ENCODE measurements at places on chromosomes 16 and 17.

GRCh38 chr17:43542859-43543258, 3.3 kb downstream of the ETV4 start:
- no peak for DNase-seq

GRCh38 chr17:69972251-69972650, 102.8 kb upstream of the KCNJ16 start:
- DNase-seq = peak; percentile 23

GRCh38 chr17:20084621-20085282, 75.6 kb downstream of the SPECC1 start:
- no peak for DNase-seq

DNA sequence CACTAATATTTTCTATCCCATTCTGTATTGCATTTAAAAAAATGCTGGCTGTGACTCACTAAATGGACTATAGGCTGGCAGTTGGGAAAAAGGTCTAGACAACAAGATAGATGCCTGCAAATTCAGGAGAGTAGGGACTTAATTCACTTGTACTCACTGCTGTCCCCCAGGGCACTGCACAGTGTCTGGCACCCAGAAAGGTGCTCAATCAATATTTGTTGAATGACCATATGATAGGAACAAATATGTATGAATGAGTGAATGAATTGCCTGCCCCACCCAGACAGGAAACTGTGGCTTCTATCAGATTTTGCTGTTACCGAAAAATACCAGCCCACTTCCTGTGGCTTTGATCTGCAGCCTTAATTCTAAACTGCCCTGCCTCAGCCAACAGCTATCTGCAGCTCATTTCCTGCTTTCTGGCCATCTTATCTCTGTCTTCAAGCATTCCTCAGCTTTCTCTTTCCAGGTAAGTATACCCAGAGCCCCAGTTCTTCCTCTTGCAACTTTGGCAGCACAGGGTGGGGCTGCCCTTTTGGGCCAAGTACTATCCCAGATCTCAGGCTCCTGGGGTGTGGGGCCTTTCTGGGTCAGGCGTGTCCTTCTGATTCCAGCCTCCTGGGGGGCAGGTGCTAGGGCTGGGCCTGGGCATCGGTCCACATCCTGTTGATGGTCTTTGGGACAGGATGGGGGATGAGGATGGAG, 15.3 kb upstream of the TNS4 start:
- no peak for DNase-seq

DNA sequence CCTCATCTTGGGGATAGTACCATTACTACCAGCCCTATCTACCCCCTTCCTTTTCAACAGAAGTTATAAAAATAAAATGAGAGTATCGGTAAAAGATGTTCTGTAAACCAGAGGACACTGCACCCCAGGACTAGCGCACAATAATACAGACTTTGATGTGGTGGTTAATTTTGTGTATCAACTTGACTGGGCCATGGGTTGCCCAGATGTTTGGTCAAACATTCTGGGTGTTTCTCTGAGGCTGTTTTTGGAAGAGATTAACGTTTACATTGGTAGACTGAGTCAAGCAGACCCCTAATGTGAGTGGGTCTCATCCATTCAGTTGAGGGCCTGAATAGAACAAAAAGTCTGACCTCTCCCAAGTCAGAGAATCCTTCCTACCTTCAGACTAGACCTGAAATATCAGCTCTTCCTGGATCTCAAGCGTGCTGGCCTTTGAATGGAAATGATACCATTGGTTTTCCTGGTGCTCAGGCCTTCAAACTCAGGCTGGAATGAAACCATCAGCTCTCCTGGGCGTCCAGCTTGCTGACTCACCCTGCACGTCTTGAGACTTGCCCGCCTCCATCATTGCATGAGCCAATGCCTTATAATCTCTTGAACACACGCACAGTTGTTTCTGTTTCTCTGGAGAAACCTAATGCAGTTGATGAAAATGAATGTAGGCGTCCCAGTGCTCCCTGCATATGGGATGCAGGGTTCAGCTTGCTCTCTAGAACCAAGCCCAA, 10.1 kb downstream of the MRM1 start:
- peak; percentile 85 for DNase-seq

- DNase-seq = peak; percentile 96
Measured at GRCh38 chr17:50027172-50027880, 28.6 kb upstream of the ITGA3 start.

DNA sequence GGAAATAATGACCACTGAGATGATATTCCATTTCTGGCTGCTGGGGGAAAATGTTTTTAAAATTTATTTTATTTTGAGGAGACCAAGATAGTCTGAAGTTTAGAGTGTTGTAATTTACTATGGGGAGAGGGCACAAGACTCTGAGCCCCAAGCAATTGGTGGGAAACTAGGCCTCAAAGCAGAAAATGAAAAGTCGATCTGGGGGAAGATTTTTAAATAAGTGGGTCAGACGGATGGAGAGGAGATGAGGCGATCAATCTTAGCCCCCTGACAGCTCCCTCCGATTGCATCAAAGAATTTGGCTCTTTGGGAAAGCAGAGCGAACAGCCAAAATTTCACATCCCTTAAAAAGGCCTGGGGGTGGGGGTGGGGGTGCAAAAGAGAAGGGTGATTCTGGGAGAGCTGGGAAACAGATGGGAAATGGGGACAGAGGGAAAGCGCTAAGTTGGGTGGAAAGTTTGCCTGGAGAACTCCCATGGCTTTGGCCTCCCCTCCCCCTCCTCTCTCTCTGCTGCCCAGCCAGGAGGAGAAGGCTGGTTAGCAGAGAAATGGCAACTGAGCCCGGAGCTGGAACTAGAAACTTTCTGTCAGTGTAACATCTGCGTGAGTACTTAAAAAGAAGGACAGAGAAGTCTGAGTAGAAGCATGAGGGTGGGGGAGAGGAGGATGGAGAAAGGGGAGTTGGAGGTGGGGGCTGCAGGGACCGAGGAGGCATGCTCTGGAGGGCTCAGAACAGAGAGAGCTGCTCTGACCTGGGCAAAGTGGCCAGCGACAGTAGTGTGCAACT, 1.4 kb upstream of the HOXB2 start:
- peak; percentile 52 for DNase-seq

- peak; percentile 1 for DNase-seq
Measured at GRCh38 chr17:33520426-33521330, 227.6 kb upstream of the ASIC2 start.

GRCh38 chr17:78682363-78682762, 99.7 kb downstream of the CYTH1 start:
- no peak for DNase-seq

- no peak for DNase-seq
Measured at GRCh38 chr17:50954641-50955121, 88.5 kb upstream of the TOB1 start.

DNA sequence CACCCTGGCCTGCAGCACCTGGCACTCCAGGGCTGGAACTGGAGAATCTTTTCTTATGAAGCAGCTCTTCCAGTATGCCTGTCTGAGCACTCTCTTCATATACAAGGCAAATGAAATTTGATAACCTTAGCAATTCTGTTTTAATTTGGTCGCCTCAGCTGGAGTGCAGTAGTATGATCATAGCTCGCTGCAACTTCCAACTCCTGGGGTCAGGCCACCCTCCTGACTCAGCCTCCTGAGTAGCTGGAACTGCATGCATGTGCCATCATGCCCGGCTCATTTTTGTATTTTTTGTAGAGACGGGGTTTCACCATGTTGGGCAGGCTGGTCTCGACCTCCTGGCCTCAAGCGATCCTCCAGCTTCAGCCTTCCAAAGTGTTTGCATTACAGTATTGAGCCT, 140.8 kb upstream of the CHMP6 start:
- peak; percentile 74 for DNase-seq

DNA sequence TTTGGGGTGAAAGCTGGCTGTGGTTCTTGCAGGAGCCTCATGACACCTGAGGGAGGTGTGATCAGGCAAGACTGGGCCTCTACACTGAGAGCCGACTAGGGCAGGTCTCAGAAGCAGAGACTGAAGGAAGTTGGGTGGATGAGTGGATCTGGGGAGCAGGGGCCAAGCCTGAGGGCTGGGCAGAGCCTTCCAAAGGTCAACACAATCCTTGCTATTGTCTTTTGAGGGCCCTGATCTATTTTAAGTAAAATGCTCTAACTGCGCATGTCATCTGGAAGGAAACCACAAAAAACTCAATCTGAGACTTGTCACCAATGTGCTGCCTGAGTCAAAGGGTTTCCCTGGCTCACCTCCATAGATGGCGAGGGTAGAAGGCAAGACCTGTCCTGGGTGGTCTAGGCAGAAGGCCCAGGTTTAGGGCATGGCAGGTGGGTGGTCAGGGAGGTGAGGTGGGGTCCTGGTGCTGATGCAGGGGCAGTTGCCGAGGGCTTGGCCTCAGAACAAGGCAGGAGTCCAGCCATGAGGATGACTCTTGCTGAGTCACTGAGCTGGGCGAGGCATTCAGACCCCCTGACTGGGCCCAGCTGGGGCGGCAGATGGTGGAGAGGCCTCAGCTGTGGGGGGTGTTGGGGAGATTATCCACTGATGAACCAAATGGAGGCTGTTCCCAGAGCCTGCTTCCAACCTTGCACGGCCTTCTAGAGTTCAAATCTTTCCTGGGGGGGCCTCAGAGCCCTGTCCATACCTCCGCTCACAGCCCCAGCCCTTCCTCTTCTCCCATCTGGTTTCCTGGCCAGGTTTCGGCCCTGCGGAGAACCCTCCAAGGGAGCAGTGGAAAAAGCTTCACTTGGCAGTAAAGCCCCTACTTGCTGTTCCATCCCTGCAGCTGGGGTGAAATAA, 5.1 kb downstream of the MVP start:
- DNase-seq = peak; percentile 90

- no peak for DNase-seq
Measured at GRCh38 chr17:41127371-41127770, 3.4 kb upstream of the KRTAP4-12 start.

GRCh38 chr17:74812109-74813009, 36.2 kb upstream of the NAT9 start:
- no peak for DNase-seq

- peak; percentile 31 for DNase-seq
Measured at GRCh38 chr16:67236563-67237395, 9.8 kb downstream of the TMEM208 start.

- DNase-seq = no peak
Measured at GRCh38 chr16:72679856-72680255, 368.1 kb downstream of the ZFHX3 start.

DNA sequence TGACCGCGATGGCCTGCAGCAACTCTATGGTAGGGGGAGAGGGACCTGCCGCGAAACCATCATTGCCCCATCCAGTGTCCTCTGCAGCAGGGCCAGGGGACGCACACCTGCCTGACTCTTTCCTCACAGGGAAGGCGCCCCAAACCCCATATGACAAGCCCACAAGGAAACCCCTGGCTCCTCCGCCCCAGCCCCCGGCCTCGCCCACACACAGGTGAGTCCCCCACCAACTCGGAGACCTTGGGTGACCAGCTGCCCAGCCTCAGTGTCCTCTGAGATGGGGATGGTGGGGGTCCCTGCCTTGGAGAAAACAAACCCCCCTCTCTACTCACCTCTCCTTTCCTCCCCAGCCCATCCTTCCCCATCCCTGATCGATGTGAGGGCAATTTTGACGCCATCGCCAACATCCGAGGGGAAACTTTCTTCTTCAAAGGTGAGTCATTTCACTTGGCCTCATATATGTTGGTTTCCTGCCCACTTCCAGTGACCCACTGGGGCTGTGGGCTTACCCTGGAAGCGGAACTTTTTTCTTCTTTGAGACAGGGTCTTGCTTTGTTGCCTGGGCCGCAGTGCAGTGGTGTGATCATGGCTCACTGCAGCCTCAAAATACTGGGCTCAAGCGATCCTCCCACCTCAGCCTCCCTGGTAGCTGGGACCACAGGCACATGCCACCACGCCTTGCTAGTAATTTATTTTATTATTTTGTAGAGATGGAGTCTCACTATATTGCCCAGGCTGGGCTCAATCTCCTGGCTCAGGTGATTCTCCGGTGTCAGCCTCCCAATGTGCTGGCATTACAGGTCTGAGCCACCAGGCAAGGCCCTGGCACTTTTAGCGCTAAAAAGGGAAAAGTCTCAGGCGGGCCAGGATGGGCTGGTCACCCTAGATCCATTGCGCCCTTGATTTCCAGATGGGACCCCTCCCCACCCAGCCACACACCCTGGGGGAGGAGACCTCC, 8.0 kb upstream of the IL32 start:
- no peak for DNase-seq

DNA sequence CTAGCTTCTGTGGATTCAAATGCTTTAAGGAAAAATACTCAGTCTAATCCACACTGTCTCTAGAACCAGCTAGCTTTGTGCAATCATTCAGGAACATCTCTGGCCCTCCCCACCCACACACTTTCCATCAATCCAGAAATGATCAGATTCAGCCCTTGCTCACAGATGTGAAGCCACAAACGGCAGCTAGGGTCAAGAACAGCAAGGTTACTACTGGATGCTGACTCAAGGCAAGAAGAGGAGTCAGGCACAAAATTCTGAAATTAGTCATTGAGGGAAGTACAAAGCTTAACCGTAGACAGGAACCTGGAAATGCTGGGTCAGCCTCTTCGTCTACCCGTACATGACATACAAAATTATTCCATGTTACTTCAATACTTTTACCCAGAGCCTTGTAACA, 174.6 kb downstream of the CDH13 start:
- DNase-seq = peak; percentile 67

GRCh38 chr17:50832864-50833381, 2.5 kb upstream of the WFIKKN2 start:
- no peak for DNase-seq

DNA sequence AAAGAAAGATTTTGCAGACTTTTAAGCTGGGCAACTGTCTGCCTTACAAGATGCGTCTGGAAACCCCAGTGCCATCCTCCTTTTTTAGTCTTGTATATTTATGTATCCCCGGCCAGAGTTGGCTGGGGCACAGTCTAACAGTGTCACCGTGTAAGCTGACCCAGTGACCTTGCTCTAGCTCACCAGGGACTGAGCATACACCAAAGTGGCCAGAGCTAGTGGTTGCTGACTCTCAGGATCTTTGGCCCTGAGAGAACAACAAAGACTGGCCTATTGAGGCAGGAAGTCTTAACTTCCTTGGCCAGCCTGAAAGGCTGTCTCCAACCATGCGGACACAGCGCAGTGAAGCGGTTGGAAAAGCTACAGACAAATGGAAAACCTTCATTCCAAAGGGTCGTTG, 745.2 kb downstream of the WWOX start:
- no peak for DNase-seq

DNA sequence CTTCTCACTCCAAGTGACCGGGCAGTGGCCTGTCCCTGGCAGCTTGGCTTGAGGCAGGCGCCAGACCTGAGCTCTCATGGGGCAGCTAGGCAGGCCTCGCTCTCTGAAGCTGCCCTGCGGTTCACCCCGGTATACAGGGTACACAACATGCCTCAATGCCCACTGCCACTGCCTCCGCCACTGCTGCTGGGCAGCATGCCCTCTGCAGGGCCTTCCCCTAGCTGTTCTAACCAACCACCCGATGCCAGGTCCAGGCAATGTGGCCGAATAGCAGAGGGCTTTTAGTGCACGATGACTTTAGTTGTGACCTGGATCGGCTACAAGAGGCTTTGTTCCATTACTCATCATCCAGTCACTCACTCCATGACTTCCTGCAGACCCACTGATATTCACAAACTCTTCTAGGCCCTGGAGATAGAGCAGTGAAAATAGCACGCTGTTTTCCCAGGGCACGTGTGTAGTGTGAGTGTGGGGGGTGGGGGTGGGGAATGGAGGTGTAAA, 19.7 kb downstream of the CDC42EP4 start:
- DNase-seq = peak; percentile 83

- DNase-seq = peak; percentile 96
Measured at GRCh38 chr16:86577314-86577971, 906 bp upstream of the FOXL1 start.

Data from IMR-90 (cell line).